Right ventricle myocardium superior (tissue), 1 donor: ENCODE measurements at places on chromosomes 6 and 20. TPM values are rescaled to one million over a fixed set of nuclear protein-coding genes. Genes with fewer than 3 reads are reported as not detected.

Gene ZBTB9
- total RNA-seq = 4.3 TPM

Gene NHLRC1
- 1.2 TPM for total RNA-seq

DNA sequence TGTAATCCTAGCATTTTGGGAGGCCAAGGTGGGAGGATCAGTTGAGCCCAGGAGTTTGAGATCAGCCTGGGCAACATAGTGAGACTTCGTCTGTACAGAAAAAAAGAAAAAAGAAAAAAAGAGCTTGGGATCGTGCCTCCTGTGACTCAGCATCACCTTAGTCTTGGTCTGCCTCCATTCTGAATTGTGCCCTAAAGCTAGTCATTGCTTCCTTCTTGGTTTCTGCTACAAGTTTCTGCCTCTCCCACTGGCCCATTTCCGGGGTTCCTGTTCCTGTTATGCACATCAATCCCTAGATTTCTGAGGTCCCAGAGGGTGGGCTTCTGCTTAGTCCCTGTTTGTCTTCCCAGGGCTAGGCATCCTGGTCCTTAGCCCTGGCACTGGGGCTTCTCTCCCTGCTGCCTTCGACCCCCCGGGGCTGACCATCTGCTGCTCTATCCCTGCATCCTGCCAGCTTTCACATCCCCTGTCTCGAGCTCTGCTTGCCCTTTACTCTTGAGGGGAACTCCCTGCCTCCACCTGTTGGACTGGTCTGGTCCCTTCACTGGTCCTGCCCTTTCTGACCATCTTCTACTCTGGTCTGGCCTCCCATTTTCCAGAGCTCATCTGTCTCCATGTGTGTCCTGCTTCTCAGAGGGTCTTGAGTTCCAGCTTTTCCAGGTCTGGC, 77.5 kb upstream of the ESR1 start:
- DNase-seq = no peak

DNA sequence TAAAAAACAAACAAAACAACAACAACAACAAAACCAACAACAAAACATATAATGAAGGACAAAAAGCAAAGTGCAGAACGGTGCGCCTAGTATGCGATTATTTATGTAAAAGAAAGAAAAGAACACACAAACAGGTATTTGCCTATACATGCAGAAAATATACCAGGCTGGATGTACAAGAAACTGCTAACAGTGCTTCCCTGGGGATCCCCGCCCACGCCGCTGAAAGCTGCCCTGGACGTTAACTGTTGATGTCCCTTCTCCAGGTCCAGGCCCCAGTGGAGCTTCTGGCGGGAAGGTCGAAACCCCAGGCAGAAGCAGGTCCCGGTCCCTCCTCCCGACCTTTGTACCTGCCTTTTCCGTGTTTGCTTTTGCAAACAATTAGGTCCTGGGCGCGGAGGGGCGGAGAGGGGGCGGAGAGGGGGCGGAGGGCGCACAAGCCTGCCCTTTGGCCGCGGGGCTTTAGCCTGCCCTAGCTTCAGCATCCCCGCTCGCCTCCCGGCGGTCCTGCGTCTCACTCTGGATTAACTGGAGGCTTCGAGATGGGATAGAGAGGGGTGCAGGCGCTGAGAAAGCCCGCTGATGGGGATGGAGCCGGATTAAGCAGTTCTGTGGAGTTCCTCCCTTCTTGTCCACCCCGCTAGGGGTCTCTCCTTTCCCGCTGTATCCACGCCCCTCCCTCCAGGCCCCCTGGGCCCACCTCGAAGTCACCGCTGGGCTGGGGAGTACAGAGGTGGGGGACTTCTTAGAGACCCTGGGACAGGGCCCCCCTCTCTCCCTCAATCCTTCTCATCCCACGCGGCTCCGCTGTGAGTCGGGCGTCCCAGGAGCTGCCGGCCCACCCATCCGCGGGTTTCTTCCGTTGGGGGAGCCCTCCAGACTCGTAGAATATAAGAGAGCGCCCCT, 8.2 kb upstream of the AHCY start:
- no peak for DNase-seq

DNA sequence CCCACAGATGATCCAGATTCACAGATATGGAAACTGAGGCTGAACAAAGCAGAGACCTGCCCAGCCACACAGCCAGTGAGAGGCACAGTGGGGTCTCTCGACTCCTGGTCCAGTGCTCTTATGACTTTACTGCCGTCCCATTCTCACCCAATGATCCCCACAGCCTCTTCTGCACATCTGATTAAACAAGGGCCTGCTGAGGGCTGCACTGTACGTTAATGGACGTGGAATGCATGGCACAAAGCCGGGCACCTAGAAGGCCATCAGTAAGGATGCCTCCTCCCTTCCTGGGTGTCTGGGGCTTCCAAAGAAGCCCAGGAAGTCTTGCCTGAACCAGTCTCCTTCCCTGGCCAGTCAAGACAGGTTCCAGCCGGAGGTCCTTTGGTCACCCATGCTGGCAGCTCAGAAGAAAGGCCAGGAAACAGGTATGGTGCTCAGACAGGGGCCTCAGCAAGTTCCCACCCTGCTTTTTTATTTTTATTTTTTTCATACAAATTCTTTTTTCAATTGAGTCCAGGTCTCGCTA, 3.8 kb downstream of the TFEB start:
- peak; percentile 35 for DNase-seq

- no peak for DNase-seq
These were observed 204.5 kb downstream of the UBE3D start for GRCh38 chr6:82861121-82861520.
